Fibroblast of gingiva (primary cell): ENCODE measurements at places on chromosomes 1 and 21.

DNA sequence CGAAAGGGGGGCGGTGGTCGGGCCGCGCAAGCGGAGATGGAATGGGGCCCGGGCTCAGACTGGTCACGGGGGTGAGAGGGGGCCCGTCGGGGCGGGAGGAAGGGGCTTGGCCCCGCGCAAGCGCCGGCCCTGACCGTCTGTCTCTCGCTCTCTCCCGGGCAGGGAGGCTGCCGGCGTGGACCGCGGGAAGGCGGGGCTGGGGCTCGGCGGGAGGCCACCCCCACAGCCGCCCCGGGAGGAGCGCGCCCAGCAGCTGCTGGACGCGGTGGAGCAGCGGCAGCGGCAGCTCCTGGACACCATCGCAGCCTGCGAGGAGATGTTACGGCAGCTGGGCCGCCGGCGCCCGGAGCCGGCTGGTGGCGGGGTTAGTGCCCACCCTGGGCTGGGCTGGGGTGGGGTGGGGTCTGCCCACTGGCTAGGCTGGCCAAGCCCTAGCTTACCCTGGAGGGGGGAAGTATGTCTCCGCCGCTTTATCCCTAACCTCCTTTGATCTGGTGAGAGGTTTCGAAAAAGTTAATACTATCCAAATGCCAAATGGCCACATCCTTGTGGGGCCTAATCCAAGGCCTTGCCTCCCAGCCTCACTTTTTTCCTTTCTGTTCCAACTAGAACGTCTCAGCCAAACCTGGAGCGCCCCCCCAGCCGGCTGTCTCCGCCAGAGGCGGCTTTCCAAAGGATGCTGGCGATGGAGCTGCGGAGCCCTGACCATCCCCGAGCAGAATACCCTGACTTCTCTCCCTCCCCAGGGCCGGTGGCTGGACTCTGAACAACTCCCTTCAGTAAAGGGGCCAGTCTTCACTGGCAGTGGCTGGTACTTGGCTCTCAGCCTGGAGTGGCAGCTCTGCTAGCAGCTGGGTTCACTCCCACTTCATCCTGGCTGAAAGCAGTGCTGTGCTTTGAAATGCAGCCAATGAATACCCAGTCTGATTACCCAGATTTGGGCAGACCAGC lies 636 bp upstream of the YRDC start:
- DNase-seq = peak; percentile 83

DNA sequence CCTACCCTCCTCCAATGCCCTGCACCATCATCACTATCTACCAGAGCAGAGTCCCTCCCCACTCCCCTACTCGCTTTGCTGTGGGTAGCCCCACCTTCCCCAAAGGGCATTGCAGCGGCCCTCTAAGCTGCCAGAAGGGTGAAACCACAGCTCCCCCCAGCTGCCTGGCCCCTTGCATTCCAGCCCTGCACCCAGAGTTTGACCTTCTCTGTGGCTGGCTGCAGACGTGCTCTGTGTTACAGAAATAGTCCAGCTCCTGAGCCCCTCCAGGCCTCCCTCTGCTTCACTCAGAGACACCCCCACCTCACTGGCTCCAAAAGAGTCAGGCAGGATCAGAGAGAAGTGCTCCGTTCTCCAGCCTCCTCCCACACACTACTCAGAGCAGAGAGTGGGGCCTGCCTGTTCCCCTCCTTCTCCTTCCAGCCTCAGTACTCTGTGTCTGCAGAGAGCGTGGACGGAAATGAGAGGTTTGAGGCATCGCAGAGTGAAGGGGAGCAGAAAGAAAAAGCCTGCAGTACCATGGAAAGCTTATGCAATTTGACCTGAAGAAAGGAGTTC lies 63.2 kb downstream of the PLEKHA6 start:
- peak; percentile 64 for DNase-seq

GRCh38 chr1:206021626-206022365 lies 1.9 kb downstream of the CTSE start:
- DNase-seq = no peak

DNA sequence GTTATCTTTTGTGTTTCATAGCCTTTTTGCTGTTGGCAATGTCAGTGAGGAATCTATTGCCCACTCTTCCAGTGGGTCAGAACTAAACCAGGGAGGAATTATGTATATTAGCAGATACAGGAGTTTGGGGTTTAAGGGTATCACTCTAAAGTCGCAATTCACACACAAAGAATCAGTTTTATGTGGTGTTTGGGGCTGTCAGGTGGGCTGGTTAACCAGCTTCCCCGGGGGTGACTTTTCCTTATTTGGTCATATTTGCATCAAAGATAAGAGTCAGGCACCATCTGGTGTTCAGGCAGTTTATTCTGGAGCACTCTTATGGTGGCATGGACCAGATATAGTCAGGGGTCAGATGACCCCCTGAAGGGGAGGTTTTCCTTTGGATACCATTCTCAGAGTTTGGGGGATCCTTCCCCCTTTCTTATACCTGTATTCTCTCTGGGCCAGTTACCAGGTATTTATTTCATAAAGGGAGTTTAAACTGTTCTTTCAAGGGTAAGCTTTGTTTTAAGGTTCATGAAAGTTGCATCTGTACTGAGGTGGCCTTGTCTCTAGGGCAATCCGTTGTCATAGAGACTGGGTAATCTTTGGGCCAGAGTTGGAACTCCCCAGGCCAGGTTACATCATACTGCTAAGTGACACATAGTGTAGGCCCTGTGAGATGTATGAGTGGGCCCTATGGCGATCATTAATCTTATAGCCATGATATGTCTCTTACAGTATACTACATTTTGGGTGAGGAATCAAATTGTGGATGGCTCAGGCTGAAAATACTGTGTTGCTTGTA lies 148.2 kb downstream of the RWDD3 start:
- DNase-seq = no peak

DNA sequence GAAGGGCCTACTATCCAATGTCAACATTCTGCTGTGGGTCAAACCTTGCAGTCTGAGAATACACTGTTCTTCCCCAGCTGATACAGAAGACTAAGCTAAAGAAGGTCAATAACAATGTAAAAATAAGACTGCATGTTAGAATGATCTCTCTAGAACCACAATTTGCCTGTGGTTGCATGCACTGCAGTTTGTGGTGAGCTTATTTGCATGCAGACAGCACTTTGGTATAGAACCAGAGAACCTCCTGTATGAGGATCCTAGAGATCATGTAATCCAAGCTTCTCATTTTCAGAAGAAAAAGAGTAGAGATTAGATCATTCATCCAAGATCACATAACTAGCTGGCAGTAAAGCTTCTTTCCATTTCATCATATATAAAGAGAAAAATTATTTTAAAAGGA lies 15.8 kb downstream of the SYNJ1 start:
- no peak for DNase-seq

GRCh38 chr1:220239966-220240365 lies 32.3 kb downstream of the RAB3GAP2 start:
- no peak for DNase-seq

- no peak for DNase-seq
These were observed 1.5 kb upstream of the S100B start for GRCh38 chr21:46606427-46606813.

DNA sequence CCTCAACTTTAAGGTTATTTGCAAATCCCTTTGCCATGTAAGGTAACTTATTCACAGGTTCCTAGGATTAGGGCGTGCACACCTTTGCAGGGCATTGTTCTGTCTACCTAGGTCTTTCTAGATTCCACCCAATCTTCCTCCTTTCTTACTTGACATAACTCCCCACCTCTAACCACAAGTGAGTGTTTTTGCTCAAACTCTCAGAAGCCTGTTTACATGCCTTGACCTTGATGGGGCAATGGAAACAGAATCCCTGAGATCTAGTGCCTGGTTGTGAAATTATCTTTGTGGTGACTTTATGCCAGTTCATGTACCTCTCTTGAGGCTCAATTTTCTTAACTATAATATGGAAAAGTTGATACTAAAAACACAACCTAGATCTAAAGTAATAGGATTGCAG lies 296.6 kb downstream of the TTLL7 start:
- peak; percentile 29 for DNase-seq

DNA sequence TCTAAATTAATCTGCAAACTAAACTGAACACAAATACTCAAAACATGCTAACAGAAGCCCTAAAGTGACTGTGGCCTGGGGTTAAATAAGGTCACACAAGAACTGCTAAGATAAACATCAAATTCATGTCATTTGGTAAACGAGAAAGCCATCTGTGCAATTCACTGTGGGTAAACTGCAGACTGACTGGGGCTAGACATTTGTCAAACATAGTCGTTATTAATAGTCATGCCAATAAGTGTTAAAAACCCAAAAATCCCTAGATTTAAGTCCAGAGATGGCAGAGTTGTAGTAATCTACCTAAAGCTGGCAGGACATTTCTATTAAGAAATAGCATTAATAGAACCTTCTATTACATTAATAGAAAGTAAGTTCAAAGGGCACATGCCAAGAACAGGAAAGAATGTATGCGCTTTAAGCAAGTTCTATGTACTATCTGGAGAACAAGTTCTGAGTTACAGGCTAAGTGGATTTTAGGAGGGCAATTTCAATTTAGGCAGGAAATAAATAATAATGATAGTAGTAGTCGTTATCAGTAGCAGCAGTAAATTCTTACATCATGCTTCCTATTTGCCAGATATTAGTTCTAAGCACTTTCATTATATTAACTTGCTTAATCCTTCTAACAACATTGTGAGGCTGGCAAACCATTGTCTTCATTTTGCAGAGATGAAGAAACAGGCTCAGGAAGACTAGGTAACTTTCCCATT lies 8.6 kb downstream of the EDEM3 start:
- DNase-seq = no peak

GRCh38 chr21:46294647-46295176 lies 8.6 kb downstream of the YBEY start:
- DNase-seq = peak; percentile 29

DNA sequence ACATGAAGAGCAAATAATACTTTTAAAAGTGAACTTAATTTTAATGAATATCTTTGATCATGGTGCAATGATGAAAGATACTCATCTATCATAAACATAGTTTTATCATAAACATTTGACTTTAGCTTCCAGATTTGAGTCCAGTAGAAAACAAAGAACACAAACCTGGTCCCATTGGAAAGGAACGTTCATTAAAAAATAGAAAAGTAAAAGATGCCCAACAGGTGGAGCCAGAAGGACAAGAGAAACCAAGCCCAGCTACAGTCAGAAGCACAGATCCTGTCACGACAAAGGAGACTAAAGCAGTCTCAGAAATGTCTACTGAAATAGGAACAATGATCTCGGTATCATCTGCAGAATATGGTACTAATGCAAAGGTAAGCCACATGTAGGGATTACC lies 55.6 kb upstream of the MYOCOS start:
- no peak for DNase-seq

GRCh38 chr1:151175041-151175741 lies 590 bp downstream of the TMOD4 start:
- DNase-seq = no peak

DNA sequence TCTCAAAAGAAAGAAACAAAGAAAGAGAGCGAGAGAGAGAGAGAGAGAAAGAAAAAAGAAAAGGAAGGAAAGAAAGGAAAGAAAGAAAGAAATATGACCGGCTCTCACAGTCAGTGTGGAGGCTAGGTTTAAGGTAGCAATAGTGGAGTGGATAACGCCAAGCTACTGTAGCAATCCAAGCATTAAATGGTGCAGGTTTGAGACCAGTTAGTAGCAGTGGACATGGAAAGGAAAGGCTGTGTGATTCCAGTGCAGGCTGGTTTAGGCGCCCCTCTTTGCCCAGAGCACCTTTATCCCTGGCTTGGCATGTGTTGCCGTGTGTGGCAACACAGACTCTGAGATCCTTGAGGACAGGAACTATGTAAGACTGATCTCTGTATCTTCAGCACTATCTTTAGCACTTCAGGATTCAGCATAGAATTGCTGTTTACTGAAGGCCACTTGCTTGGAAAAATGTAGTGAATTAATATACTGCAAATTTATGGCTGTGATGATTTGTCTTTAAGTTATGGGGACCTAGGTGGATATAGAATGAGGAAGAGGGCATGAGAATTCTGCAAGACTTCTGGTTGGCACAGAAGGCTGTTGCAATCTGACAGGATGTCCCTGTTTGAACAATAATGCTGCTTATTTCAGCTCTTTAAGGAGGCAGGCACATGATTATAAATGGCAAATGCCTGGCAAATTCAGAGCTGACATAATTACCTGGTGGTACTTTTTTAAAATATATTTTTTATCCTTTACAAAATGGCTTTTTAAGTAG lies 10.8 kb upstream of the OSBPL9 start:
- no peak for DNase-seq

GRCh38 chr1:229669333-229669732 lies 43.3 kb downstream of the URB2 start:
- DNase-seq = peak; percentile 48

- DNase-seq = no peak
These were observed 27.6 kb downstream of the C1orf216 start for GRCh38 chr1:35691080-35691479.

DNA sequence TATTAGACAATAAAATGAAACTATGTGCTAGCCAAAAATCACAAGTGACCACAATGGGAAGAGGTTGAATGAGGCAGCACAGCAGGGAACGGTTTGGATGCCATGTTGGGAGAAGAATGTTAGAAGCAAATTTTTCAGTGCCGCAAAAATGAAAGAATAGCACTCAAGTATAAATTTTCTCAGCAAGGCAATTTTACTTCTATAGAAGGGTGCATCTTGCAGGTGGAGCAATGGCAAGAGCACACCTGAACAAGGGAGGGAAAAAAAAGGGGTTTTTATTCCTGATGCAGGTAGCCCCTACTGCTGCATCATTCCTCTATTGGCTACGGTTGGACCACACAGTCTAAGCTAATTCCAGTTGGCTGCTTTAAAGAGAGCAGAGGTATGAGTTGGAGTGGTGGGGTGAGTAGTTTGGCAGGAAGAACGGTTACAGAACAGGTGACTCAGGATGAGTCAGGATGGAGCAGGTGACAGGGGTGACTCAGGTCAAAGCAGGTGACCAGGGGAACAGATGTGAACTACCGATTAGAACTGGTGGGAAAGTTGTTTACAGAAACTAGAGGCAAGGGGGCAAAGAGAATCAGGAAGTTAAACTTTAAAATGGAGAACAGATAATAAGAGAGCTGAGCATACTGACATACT lies 301.1 kb upstream of the NRIP1 start:
- no peak for DNase-seq

DNA sequence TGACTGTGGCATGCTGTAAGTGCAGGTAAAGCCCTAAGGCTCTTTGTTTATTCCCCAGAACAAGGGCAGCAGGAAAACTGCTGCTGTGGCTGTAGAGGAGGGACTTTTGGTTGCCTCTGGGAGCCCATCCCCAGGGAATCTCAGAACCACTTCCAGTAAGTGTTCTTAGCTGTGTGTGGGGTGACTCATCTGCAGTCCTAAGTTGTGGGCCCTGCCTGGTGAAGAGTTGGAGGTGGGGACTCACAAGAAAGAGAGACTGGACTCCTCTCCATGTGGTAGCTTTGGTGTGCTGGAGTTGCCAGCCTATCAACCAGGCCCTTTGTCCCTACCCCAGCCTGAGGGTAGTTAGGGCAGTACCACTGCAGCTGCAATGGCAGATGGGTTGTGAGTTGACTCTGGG lies 24.0 kb upstream of the DENND1B start:
- DNase-seq = peak; percentile 72

DNA sequence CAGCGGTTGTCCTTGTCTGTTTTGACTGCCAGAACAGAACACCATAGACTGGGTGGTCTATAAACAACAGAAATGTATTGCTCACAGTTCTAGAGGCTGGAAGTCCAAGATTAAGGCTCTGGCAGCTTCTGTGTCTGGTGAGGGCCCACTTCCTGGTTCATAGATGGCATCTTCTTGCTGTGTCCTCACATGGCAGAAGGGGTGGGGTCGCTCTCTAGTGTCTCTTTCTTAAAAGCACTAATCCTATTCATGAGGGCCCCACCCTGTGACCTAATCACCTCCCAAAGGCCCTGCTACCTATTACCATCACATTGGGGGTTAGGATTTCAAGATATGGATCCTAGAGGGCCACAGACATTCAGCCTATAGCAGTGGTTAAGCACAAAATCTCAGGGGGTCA lies 304.4 kb downstream of the NFIA start:
- no peak for DNase-seq
